T-cell (primary cell): ENCODE measurements at places on chromosomes 4 and X.

- DNase-seq = no peak
Measured at GRCh38 chr4:26766141-26766540, 94.5 kb upstream of the STIM2 start.

DNA sequence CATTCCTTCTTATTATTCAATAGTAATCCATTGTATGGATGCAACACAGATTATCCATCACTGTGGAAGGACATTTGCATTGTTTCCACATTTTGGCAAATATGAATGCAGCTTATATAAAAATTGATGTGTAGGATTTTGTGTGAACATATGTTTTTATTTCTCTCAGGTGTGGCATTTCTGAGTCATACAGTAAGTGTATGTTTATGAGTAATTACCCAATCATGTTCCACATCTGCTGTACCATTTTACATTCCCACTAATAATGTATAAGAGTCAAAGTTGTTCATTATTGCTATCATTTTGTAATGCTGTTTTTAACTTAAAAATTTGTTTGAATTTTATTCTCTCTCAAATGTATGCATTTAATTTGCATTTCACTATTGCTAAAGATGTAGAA, 25.5 kb downstream of the MAGEA4 start:
- no peak for DNase-seq

- no peak for DNase-seq
Measured at GRCh38 chr4:5782829-5783476, 72.0 kb downstream of the EVC start.

DNA sequence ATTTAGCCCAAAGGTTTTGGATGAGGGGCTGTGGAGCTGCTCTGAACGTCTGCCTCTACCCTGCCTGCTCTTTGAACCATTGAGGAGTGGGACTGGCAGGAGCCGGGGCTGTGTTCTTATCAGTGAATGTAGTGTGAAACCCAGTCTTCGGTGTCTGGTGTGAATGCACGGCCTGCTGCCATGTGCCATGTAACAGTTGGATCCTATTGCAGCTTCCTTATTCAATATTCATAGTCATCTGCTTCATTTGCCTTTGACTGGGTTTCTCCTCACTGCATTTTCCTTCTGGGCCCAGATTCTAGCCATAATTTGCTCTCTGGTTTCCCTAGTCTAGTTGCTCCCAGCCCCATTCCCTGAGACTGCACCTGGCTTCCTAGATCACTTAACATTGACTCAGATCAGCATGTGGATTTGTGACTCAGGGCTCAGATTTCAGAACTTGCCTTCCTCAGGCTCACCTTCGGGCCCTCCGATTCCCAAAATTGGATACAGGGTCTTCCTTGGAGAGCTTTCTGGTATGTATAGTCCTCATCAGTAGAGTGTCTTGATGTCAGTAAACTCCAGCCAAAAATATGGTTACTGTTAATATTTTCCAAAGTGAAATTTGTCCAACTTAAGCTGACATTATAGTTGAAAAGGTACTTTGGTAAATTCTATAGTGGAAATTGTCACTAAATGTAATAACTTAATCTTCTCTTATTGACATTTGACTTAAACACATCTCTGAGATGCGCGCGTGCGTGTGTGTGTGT, 94.0 kb upstream of the DDIT4L start:
- DNase-seq = no peak

DNA sequence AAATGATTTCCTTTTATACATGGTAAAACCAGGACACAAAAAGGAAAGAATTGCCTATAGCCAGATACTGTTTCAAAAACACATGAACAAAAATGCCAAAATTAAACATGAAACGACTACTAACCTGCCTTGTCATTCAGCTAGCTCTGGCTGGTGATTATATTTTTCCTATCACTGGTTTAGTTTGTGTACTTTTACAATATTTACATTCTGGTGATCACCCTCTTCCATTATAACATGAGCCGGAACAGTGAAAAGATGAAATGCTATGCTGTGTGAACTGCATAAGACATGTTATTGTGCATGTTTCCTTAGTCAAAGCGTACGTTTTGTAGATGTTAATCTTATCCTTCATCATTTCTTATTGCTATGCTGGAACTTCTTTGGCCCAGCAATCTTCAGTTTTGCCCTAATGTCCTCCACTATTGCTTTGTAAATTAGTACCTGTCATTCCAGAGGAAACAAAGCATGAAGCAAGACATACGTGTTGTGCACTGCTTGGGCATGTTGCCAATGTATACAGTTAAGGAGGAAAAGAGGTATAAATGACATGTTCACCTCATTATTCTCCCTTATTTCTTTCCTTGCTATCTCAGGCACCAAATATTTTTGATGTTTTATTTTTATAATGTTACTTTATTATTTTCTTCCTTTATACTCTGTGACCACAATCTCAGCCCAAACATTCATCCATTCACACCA, 386.3 kb downstream of the ARHGAP24 start:
- no peak for DNase-seq

GRCh38 chrX:122512561-122513072, 671.5 kb upstream of the GRIA3 start:
- DNase-seq = no peak

DNA sequence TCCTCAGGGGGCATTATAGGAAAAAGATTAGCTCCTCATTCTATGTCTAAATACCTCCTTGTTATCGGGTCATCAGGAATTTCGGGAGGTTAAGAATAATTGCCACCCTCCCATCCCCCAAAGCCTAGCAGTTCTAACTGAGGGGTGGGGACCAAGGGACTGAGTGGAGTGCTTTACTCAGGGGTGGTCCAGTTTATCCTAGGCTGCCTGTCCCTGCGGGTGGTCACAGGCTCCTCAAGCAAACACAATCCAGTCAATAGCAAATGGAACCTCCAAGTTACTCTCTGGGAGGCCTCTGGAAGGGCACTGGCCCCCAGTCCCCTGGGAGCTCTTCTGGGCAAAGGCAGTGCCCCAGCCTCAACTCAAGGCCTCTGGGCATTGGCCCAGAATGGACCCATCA, 6.7 kb downstream of the ELF4 start:
- DNase-seq = no peak

DNA sequence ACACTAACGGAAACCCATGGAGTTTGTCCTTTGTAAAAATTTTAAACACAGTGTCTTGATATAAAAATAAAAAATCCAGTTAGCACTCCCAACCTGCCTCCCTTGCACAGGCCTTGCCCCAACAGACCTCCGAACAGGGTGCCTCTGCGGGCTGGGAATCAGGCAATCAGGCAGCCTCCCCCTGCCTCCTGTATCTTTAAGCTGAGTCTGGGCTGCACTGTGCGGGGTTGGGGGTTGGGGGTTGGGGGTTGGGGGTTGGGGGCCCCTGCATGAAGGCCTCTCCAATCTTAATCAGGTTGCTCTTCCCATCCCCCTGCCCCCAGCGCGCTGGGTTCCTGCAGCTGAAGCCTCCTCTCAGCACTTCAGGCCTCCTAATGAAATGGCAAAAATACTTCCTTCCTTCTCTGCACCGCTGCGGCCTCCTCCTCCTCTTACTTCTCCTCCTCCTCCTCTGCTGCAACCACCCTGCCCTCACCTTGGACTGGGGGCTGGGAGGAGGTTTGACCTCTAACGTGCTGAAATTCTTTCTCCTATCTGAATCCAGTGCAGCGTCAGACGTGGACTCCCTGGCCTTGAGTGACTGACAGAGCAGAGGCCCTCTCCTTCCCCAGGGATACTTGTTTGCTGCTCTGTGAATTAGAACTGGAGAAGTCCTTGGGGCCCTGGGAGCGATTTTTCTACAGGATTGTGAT, 26.6 kb downstream of the NLGN3 start:
- DNase-seq = no peak

DNA sequence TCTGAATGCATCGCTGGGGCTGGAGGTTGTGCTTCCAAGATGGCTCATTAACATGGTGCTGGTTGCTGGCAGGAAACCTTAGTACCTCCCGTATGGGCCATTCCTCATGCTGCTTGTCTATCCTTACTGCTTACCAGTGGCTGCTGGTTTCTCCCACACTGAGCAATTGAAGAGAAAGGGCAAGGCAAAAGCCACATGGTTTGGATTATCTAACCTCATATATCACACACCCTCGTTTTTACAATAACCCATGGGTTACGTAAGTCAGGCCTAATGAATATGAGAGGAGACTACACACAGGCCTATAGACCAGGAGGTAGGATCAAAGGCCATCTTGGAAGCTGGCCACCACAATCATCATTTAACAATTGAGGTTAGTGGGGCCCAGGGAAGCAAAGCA, 141.8 kb upstream of the EDNRA start:
- no peak for DNase-seq

DNA sequence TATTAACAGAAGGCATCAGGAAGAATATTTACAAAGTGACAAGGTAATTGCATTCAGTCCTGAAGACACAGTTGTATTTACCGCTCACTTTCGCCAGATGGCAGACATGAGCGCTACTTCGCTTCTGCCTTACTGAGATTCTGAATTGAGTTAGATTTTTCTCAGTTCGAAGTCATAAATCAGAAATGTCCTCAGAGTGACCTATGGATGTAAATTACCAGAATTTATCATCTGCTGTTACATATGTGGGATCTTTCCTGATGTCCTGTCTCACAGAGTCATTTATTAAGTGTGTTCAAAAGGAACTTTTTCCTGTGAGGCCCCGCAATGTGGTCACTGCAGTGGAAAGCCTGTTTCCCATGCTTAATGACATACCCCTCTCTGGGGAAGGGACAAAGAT, 97.3 kb upstream of the DCLK2 start:
- DNase-seq = peak; percentile 38

- DNase-seq = no peak
Measured at GRCh38 chrX:105564501-105564900, 257.8 kb upstream of the NRK start.

DNA sequence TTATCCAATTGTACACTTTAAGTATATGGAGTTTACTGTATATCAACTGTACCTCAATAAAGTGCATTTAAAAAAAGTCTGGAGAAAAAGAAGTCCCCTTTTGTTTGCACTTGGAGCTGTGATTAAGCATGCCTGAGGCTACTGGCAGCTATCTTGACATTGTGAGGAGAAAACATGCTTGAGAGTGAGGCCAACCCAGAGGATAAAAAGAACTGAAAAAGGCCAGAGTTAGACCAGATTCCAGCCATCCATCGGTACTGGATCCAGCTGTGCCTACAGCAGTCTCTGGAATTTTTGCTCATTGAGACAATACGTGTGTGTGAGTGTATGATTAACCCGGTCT, 57.4 kb downstream of the LGI2 start:
- no peak for DNase-seq

DNA sequence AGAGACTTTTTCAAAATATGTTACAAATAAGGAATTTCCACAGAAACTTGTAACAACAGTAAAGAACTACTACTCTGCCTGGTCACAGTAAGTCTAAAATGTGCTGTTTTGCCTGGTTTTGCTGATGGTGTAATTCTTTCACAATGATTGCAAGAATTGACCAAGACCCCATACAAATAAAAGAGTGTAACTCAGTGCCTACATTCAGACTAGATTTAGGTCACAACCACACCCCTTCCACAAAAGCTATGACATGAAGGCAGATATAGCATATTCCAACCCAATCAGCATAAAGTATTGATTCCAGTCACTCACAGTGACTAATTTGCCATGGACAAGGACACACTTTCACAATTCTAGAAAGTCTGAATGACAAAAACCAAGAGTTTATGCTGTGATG, 53.7 kb upstream of the TMPRSS11F start:
- no peak for DNase-seq

DNA sequence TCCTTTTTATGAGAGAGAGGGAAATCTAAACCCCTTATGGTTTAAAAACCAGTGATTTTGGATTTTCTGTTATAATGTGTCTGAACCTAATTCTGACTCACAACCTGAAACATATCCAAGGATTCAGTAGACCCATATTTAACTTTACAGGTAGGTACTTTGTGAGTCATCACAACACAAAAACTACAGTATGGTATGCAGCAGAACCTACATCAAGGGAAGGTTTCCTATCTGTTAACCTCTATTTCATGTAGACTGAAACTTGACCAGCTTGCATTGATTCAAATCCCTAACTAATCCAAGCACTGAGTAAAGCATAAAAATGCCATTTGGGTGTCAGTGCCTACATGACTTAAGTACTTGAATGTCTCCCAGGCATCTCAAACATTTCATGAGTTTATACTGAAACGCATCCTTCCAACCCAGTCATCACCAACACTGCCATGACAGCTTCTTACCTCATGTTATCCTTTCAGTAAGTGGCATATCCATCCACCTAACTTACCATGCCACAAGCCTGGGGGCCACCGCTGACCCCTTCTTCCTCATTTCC, 4.3 kb upstream of the ARHGAP10 start:
- no peak for DNase-seq

- DNase-seq = peak; percentile 36
Measured at GRCh38 chr4:77072195-77072753, 3.5 kb downstream of the CCNI start.

DNA sequence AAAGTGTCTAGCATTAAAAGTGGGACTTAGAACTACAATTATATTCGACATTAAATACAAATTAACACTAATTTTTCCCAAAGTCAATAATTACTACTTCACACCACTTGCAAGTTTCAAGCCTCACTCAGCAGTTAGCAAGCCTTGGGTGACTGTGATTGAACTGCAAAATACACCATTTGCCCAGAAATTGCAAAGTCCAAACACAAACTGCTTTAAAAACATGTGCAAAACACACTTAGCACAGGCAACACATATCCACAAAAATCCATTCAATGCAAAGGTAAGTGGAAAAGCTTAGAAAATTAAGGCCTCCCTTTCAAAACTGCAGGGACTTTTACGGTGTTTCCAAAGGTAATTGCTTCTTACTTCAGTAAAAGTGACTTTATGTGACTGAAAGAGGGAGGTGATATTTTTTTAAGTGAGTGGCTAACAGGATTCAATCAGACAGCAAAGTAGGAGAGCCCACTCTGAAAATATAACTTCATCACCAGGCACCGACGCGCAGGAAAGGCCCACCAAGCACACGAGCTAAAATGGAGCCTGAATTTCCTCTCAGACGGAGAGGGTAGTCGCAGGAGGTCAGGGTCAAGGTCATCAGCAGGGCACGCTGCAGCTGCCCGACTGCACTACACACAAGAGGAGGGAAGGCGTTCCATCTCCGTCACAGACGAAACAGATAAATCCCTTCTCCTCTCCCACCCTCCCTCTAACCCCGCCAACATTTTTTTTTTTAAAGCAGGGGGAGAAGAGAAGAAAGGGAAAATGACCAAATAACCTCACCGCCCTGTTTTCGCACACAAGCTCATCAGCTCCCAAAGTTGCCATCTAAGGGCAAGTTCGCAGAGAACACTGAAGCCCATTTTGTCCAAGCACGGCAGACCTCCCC, 3.1 kb downstream of the ZNF827 start:
- no peak for DNase-seq

DNA sequence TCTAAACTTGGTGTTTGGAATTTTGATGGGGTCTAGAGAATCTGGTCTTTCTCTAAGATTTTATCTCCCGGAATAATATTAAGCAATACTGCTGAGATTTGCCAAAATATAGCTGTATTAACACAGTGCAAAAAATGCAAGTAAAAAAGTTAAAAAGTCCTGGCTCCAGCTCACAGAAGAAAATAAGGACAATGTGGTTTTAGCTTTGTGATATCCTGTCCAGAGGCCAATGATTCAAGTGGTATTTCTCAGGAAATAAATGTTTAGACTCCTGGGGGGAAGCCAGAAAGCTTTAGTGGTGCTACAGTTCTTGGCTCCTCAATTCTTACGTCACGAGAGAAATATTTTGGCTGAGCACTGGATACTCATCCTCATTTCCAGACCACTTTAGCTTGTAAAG, 40.9 kb upstream of the IL13RA2 start:
- no peak for DNase-seq
